ENCODE measurements at places on chromosomes 1 and 21.

DNA sequence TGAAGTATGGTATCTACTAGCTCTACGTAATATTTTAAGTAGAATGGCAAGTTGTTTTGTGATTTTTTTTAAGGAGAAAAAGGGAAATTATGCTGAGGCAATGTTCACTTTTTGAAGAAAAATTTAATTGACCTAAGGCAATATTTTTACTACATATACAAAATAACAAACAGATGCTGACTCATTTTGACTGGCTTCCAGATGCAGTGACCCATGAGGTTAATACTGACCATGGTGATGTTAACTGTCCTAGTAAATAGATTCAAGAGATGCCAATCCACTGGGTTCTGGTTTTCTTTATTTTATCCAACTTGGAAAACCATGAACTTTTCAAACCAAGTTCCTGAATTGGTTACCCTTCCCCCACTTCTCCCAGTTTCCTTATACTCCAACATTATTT lies 154.9 kb downstream of the CRB1 start:
- DNase-seq = no peak

GRCh38 chr1:40868051-40868723 lies 6.0 kb upstream of the CITED4 start:
- DNase-seq = no peak

DNA sequence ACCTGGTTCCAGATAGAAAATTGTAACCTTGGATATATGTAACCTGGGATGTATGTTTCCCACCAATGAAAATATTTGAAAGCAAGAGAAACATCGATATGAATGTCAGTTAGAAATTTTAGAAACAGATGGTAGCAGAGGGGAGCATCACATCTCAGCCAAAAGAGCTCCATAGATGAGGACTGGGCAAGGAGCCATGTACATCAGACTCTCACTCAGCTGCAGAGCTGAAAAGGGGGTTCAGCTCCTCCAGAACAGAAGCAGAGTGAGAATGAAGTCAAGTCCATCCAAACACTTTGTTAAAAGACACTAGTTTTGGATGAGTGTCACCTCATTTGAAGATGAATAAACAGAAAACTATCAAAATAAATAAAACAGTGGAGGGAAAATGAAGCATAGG lies 202.4 kb downstream of the HMCN1 start:
- no peak for DNase-seq

DNA sequence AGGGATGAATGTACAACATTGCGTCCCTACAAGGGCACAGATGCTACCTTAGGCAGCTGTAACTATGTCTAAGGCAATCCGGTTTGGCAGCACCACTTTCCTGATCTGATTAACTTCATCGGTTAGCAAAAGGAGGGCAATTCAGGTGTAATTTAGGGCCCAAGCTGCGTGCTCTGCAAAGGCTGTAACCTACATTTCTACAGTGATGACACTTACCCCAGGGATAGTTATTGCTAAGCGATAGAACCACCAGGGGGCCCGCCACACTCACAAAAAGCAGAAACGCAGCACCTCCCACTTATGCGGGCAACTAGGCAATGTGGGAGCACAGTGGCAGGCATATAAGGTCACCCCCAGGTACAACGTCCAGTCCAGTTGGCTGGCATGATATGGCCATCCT lies 113.5 kb downstream of the GDAP2 start:
- DNase-seq = no peak

DNA sequence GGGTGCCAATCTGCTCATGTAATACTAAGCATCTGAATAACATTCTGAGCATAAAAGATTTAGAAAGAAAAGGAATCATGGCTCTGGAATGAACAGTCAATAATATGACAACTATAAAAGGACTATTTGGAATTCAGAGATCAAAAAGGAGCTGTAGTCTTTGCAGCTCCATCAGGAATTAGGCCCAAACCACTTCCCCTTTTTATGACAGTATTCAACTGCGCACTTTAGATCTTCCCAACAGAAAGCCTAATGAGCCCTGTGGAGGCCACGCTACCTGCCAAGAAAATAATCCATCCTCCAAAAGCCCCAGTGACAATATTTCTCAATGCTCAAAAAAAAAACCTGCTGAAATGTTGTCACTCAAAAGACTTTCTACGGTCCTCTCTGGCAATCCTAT lies 163.2 kb downstream of the SNX7 start:
- no peak for DNase-seq

DNA sequence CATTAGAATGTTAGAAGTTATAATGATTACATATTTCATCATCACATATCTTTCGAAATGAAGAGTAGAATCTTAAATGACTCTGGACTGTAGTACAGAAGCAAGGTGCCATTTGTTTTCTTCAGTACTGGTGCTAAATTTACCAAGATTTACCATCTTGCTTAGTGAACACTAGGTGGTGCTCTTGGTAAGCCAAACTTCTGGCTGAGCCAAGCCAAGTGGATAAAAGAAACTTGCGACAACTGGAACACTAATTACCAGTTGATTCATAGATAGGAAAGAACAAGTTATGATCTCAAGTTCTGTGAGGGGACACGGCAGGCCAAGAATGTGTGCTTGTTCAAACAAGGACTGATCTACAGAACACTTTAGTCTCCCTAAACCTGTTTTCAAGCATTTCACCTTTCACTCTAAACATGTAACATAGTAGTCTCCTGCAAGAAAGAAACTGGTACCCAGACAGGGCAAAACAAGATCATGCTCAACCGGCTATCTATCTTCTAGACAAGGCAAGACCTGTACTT lies 19.8 kb downstream of the SPRTN start:
- no peak for DNase-seq

DNA sequence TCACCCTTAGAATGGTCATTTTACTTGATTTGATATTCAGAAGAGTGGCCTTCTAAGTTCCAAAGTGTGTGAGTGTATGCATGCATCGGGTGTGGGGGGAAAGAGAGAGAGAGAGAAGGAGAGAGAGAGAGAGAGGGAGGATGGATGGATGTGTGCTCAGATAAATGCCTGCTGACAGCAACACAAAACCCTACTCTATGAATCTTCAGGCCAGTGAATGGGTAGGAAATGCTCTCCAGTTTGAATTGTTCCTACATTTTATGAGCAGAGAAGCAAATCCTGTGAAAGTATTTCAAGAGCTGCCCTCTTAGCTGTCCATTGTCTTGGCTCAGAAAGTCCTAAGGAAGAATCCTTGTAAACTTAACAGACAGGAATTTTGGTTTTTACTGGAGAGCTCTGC lies 7.4 kb downstream of the JAM2 start:
- DNase-seq = no peak

GRCh38 chr1:192527111-192527795 lies 48.3 kb upstream of the RGS1 start:
- DNase-seq = no peak
